Right ventricle myocardium inferior (tissue), 1 donor: ENCODE measurements at places on chromosomes 2 and 18.

DNA sequence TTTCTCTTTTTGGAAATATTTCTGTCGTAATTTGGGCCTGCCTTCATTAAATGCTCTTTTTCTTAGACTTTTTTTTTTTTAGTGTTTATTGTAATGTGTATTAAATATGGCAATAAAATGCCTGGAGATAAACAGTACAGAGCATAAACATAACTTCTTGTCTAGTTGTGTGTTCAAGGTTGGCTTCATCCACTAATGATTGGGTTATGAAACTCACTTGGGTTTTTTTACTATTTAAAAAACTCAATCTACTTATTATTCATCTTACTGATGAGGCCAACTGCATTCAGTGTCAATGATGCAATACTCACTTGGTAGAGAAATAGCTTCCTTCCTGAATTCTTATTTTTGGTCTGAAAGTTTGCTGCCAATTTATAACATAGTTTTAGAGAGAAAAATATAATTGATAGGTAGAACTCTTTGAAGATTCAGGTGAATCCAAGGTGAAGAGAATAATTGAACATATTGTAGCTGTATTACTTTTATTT is 144.2 kb upstream of the NABP1 start:
- DNase-seq: no peak

- DNase-seq: no peak
These were observed 72.5 kb downstream of the RIF1 start for GRCh38 chr2:151482171-151482725.

GRCh38 chr2:6554466-6554865 is 311.2 kb downstream of the CMPK2 start:
- no peak for DNase-seq

DNA sequence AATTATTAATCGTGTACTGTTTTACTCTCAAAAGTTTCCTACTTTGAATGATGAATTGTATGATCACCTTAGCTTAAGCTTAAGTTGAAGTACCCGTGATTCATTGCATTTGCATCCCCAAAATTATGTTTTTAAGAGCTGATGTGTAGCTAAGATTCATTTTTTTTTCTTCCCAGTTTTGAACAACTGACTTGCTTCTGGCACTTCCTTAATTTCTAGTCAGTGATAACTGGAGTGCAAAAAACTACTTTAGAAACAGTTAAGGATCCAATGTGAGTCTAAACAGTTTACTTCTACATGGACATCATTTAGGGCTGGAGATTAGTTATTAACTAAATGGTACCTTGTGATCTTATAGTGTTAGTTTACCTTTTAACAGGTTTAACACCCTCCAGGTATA is 124.0 kb upstream of the CAVIN2 start:
- no peak for DNase-seq

- DNase-seq: no peak
These were observed 111.9 kb downstream of the SETBP1 start for GRCh38 chr18:44792456-44793061.

GRCh38 chr2:169072163-169072925 is 3.0 kb downstream of the DHRS9 start:
- DNase-seq: no peak

DNA sequence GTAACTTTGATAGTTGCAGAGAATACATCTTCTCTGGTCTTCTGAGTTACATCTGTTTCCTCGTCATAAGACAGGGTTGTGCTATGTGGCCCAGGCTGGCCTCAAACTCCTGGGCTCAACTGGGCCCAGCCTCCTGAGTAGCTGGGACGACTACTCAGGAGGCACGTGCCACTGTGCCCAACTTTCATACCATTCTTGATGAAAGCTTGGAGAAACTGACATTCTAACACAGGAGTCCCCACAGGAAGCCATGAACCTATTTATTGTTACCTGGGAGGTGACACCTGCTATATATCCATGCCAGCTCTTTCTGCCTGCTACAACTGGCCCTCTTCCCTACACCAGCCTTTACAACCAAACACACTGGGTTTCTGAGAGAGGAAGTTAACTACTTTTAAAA is 19.1 kb downstream of the EIF2AK3 start:
- no peak for DNase-seq

GRCh38 chr18:30925795-30926194 is 116.7 kb downstream of the DSC3 start:
- no peak for DNase-seq
